ENCODE measurements at places on chromosomes 16 and 17.
A peak's percentile ranks its signal among the peaks of the same experiment; 100 is the strongest.

- peak overlapping the region; percentile 96 for H3K27ac ChIP-seq
- peaks cover 69% of the 10 kb centered on the region for H3K4me1 ChIP-seq
- no peak overlapping the region for H3K4me3 ChIP-seq
- no peak for DNase-seq
Measured at GRCh38 chr17:2213291-2213960, 90.2 kb downstream of the SMG6 start.

GRCh38 chr16:28569021-28569420 lies 15.3 kb downstream of the SGF29 start:
- H3K4me3 ChIP-seq: no peak overlapping the region
- H3K27ac ChIP-seq: no peak overlapping the region
- H3K27me3 ChIP-seq: no peaks in the 10 kb centered on the region
- no peak for DNase-seq
- H3K36me3 ChIP-seq: peaks cover 21% of the 10 kb centered on the region

- H3K36me3 ChIP-seq: no peaks in the 10 kb centered on the region
- no peak overlapping the region for H3K27ac ChIP-seq
- no peak overlapping the region for H3K4me3 ChIP-seq
- peaks cover 8% of the 10 kb centered on the region for H3K27me3 ChIP-seq
- no peak for DNase-seq
Measured at GRCh38 chr16:30998852-30999761, 11.3 kb downstream of the STX1B start.

GRCh38 chr17:22131740-22132139 lies 439.4 kb downstream of the KCNJ18 start:
- no peaks in the 10 kb centered on the region for H3K36me3 ChIP-seq
- DNase-seq: no peak
- no peaks in the 10 kb centered on the region for H3K4me1 ChIP-seq
